Activated CD4-positive, alpha-beta T cell treated with anti-CD3 and anti-CD28 coated beads, Interleukin-2, amount 50 U/mL, for 48 hours (primary cell): ENCODE measurements at places on chromosomes 2 and 18.

DNA sequence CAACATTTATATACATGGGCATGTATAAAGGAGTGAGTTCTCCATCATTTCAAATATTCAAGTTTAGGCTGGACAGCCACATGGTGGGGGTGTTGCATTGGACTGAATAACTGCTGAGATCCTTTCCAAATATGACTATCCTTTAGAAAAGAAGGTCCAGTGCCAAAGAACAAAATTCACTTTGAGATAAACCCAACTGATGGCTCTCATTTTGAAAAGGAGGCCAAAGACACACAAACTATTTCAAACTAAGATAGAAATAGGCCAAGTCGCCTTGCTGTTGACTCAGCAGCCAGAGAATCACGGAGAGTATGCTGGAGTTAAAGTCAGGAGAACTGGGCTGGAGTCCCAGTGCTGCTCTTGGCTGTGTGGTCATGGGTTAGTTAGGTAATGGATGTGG, 204.5 kb upstream of the LRATD1 start:
- no peak for DNase-seq

GRCh38 chr2:159788253-159788652, 9.8 kb downstream of the CD302 start:
- no peak for DNase-seq

DNA sequence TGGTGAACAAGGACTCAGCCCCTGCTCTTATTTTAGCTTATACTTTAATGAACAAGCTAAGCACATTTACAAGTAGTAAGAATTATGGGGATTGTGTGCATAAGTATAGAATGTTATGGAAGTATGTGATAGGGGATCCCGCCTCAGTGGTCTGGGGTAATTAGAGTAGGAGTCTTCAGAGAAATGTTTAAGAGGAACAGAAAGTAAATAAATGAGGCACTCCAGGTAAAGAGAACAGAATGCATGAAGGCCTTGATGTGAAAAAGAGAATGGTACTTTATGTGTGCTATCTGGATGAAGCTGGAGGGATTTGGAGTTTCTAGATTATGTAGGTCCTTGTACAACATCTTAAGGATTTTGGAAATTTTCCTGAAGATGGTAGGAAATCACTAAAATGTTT, 76.6 kb downstream of the BMPR2 start:
- DNase-seq = no peak

GRCh38 chr2:169768262-169768995, 30.2 kb upstream of the SSB start:
- DNase-seq = peak; percentile 43

- no peak for DNase-seq
These were observed 96.2 kb upstream of the STK39 start for GRCh38 chr2:168343586-168343985.

- no peak for DNase-seq
These were observed 280.9 kb upstream of the RAB6C start for GRCh38 chr2:129698593-129698992.

DNA sequence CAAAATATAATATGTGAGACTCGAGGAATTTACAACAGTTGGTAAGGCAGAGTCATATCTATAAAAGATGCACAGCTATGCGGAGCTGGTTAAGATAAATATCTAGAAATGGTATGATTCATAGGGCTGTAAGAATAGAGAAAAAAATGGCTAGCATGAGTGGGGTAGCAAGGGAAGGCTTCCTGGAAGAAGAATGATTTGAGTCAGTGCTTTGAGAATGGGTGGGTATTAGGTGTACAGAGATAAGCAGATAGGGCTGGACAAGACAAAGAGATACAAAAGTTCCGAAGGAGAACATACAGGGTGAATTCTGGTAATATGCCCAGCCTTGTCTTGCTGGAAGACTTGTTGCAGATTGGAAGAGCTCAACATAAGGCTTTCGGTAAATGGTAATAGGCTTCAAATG, 291.5 kb upstream of the CCDC68 start:
- DNase-seq = no peak

DNA sequence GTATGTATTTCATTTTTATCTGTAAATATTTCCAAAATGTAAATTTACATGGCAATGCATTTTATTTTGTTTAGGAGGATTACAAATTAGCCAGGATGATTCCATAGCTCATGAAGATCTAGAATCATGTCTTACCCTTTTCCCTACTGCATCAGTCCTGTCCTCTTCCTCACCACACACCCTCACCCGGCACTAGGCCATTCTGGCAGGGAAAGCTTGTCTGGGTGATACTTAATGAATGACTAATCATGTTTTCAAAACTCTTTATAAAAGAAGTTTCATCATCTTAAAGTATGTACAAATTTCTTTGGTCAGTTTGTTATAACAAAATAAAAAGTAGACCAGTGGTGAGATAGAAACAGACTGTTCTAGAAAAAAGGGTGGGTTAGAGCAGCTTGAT, 283.3 kb upstream of the VWC2L start:
- no peak for DNase-seq

DNA sequence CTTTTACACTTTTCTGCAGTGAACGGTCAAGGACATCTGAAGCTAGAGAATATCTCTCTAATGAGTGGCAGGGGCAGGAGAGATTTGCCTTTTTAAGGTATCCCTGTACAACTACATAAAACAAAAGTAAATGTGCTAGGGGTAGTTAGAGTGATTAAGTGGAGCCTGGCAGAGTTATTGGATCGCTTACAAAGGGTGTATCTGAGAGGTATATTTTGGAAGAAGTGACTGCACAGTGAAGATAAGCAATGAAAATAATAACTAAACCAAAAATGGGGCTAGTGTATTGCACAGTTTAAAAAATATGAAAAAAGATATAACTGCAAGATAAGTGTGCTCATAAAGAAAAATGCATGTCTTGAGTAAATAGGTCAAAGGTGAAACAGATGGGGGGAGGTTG, 193.5 kb upstream of the EPC2 start:
- no peak for DNase-seq

GRCh38 chr2:157269922-157270321, 12.4 kb downstream of the GALNT5 start:
- no peak for DNase-seq

DNA sequence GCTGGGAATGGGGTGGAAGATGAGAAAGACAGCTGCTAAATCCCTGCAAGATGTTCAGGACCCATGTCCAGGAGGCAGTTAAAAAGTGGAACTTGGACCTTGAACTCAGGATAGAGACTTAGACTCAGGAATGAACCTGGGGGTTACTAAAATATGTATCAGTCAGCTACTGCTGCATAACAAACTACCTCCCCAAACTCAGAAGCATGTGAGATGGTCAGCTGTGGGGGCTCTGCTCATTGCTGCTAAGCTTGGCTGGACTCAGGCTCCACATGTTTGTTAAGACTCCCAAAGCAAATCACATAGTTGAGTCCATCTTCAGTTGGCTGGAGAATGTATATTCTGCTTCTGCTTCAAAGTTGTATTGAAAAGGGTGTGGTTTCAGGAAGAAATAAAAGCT, 61.4 kb upstream of the COPS8 start:
- no peak for DNase-seq

DNA sequence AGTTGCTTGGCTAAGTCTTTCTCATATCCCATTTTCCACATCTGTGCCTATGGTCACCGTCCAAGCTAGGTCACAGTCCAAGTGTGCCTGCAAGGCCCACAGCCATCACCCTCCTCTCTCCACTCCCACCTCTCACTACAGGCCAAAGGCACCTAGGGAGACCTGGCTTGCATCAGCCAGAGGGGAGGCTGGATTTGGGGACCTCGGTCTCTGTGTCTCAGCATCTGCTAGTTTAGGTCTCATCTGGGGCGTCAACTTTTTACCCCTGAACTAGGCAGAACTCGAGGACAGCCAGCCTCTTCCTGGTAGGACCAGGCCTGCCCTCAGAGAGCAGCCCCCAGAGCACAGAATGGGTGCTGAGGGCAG, 217.1 kb downstream of the DYSF start:
- DNase-seq = no peak

- DNase-seq = peak; percentile 41
These were observed 655.2 kb downstream of the RNF144A start for GRCh38 chr2:7572450-7572849.

DNA sequence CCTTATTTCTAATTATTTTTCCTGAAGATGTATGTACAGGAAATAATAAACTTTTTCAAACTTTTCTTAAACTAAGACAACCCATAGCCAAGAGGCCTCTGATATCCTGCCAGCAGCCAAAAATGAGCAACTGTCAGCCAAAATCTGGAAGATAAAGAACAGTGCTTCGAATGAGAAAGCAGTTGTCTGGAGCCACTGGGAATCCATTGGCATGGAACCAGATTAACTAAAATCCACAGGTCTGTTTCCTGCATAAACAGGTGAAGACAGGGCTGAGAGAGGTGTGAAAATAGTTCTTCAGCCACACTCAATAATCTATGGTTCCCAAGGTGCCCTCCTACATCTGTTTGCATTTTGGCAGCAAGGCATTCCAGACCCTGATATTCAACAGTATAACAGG, 1076.7 kb upstream of the PIK3C3 start:
- DNase-seq = no peak

GRCh38 chr2:145622285-145622684, 1102.4 kb upstream of the ZEB2 start:
- DNase-seq = no peak

GRCh38 chr2:56540916-56541315, 357.1 kb downstream of the CCDC85A start:
- no peak for DNase-seq

GRCh38 chr2:1743396-1744150, 742 bp downstream of the PXDN start:
- DNase-seq = no peak

DNA sequence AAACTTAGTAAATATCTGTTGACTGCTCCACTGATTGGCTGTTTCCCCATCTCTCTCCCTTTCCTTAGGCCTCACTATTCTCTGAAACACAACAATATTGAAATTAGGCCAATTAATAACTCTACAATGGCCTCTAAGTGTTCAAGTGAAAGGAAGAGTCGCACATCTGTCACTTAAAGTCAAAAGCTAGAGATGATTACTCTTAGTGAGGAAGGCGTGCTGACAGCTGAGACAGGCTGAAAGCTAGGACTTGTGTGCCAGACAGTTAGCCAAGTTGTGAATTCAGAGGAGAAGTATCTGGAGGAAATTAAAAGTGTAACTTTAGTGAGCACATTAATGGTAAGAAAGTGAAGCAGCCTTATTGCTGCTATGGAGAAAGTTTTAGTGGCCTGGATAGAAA, 48.4 kb downstream of the PLEK start:
- DNase-seq = no peak

DNA sequence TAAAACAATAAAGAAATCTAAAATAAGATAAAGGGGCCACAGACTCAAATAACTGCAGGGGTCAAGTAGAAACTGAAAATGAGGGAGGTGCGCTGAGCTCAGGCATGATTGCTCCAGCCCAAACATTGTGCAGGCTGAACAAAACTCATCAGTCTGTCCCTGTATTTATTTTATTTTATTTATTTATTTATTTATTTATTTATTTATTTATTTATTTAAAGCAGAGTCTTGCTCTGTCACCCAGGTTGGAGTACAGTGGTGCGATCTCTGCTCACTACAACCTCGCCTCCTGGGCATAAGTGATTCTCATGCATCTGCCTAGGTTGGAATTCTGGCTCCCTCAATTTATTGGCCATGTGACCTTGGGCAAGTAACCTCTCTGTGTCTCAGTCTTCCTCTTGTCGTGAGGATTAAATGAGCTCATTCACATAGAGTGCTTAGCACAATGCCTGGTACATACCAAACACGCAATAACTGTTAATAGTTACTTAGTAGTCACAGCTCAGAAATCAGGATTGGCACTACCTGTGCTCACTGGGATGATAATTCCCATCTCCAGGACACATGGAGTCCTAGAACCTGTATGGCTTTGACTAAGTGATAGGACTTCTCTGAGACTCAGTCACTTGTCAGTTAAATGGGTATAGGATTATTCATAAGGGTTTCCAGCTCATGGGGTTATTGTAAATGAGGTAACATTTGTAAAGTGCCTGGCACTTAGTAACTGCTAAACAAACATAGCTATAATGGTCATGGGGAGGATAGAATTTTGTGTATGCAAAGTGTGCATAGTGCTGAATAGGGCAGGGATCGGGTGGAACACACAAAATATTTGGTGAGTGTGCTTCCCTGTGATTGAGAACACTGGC, 6.0 kb downstream of the SPEG start:
- no peak for DNase-seq

DNA sequence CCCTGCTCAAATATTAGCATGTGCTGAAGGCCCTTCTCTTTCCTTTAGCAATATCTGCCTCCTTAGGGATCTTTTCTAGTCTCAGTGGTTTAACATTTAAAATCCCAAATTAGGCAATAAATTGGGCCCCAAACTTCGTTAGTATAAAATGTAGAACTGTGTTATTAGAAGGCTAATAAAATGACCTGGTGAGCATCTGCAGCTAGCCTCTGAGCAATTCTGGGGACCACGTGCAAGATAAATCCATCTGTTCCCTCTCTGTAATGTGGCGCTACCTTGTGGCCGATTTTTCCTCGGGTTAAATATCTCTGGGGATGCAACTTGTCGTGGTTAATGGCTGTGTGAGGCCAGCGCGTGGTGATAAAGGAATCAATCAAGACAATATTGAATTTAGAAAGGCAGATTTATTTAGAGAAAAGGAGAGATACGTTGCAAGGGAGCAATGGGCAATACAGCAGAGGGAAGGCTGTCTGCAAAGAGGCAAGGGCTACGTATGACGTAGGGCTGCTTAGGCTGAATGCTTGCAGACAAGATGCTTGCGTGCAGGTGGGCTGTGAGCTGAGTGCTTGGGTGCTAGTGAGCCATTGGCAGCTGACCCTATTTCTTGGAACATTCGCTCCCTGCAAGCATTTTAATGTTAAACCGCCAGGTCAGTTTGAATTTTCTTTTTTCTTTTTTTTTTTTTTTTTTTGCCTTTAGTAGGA, 18.5 kb upstream of the IL36G start:
- DNase-seq = no peak

- no peak for DNase-seq
These were observed 406.0 kb upstream of the POU3F3 start for GRCh38 chr2:104447831-104448434.

- DNase-seq = peak; percentile 16
These were observed 569 bp downstream of the TMX3 start for GRCh38 chr18:68714366-68714711.

GRCh38 chr2:42067521-42067920, 19.7 kb downstream of the PKDCC start:
- DNase-seq = no peak
